ENCODE measurements at places on chromosomes 6 and 20. TPM values are rescaled to one million over a fixed set of nuclear protein-coding genes. Genes with fewer than 3 reads are reported as not detected.

PREX1 gene
- total RNA-seq: 32.6 TPM

AVP gene
- total RNA-seq: not detected

SLC35D3 gene
- 0.07 TPM for total RNA-seq

TLDC2 gene
- not detected for total RNA-seq

ERVFRD-1 gene
- total RNA-seq: not detected

DEFB124 gene
- not detected for total RNA-seq

TBX18 gene
- 5.9 TPM for total RNA-seq

RIN2 gene
- 65.7 TPM for total RNA-seq

FAM83C gene
- not detected for total RNA-seq

MCHR2 gene
- not detected for total RNA-seq

COX4I2 gene
- not detected for total RNA-seq

BTNL2 gene
- total RNA-seq: not detected

Data from HT1080 (cell line).